ENCODE measurements at places on chromosomes 16 and 17. TPM values are rescaled to one million over a fixed set of nuclear protein-coding genes. Genes with fewer than 3 reads are reported as not detected.

The VAT1L gene
- 20.6 TPM for total RNA-seq

The TNRC6A gene
- 34.8 TPM for total RNA-seq

The SLC47A2 gene
- total RNA-seq: not detected

The CTRL gene
- 0.81 TPM for total RNA-seq

The NTN3 gene
- total RNA-seq: 0.19 TPM

The FAM20A gene
- 4.6 TPM for total RNA-seq

The KIF1C gene
- total RNA-seq: 708 TPM

The ANKRD40CL gene
- not detected for total RNA-seq

The PRR11 gene
- total RNA-seq: 1.5 TPM

The SERPINF2 gene
- total RNA-seq: 0.73 TPM

The SPAG5 gene
- 1.6 TPM for total RNA-seq

The CIITA gene
- total RNA-seq: 11.0 TPM

The HSD3B7 gene
- total RNA-seq: 7.0 TPM

The APOBR gene
- 0.51 TPM for total RNA-seq

GRCh38 chr17:81517009-81517338 lies 4.4 kb upstream of the ACTG1 start:
- DNase-seq: peak; percentile 42

DNA sequence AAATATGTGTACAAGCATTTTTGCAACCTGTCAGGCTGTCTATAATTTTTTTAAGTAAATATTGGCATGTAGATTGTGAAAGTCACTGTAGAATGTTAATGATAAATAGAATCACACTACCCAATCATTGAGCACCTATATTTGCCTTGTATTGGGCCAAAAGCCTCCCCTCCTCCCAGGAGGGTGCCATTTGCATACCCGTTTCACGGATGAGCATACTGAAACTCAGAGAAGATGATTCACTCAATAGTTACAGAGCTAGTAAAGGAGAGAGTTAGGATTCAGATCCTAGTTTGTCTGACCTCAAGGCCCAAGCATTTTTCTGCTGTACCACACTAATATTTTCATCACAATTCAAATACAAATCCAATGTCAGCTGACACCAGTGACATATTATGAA lies 299.7 kb upstream of the CDH11 start:
- DNase-seq: no peak

DNA sequence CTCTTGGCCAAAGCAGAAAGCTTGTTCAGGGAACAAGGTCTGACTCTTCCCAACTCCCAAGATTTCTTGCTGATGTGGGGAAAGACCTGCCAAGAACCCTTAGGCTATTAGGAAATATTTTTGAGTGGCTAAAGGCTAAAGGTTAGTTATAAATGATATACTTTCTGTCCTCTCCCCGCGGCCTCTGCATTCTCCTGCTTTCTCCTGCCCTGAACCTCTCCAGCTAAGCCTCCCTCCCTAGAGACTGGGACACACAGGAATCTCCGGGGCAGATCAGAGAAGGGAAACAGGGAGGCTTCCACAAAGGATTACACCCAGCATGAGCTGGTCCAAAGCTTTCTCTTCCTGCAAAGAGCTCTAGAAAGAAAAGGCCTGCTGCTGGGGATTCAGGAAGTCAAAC lies 2.3 kb downstream of the SLC43A2 start:
- no peak for DNase-seq

GRCh38 chr17:69228018-69228417 lies 606 bp downstream of the ABCA10 start:
- DNase-seq: no peak

GRCh38 chr17:44922136-44922535 lies 6.8 kb upstream of the GFAP start:
- no peak for DNase-seq

DNA sequence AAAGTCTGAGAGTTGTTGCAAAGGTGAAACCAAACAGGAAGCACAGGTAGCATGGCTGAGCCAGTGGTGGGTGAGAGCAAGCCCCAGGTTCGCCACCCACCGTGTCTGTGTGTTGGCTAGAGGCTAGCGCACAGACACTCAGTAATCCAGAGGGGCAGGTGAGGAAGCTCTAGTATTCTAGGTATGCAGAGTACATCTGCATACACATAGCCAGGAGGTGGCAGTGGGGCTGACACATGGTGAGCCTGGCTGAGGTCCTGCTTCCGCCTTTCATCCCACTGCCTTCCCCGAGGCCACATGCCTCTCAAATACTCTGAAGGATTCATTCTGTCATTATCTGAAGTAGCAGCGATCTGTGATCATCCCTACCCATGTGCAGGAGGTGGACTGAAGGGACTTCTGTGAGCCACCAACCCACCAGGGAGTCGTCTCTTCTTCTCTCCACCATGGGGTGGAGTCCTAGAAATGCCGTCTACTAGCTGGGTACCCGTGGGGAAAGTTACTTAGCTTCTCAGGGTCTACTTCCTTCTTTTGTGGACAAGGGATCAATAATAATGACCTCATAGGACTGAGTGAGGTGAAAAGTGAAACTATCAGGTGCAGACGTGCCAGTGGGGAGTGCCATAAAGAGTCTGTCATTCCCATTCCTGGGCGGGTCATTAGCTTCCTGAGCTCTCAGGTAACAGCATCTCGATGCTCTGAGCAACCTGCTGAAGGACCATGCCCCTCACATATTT lies 36.0 kb upstream of the ICAM2 start:
- no peak for DNase-seq

GRCh38 chr17:57424777-57425188 lies 168.5 kb downstream of the MSI2 start:
- DNase-seq: no peak

DNA sequence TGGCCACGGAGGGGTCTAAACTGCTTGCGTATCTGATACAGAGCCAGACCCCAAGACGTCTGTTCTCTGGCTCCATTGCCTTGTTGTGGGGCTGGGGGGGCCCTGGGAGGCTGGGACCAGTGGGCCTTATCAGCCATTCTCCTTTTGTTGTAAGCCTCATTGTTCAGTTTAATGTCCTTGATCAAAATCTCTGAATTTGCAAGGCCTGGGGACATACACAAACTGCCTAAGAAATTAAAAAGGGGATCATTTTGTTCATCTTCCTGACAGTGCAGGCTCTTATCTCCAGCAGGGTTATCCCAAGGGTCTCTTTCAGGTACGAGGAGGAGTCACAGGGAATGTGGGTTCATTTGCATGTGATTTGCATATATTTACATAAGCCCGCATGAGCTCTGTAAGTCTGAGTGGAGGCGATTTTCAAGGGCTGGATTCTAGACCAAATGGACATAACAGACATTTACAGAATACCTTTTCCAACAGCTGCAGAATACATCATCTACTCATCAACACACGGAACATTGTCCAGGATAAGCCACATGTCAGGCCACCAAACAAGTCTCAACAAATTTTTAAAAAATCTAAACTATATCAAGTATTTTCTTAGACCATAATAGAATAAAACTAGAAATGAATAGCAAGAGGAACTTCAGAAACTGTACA lies 269.8 kb downstream of the RBFOX1 start:
- DNase-seq: no peak

DNA sequence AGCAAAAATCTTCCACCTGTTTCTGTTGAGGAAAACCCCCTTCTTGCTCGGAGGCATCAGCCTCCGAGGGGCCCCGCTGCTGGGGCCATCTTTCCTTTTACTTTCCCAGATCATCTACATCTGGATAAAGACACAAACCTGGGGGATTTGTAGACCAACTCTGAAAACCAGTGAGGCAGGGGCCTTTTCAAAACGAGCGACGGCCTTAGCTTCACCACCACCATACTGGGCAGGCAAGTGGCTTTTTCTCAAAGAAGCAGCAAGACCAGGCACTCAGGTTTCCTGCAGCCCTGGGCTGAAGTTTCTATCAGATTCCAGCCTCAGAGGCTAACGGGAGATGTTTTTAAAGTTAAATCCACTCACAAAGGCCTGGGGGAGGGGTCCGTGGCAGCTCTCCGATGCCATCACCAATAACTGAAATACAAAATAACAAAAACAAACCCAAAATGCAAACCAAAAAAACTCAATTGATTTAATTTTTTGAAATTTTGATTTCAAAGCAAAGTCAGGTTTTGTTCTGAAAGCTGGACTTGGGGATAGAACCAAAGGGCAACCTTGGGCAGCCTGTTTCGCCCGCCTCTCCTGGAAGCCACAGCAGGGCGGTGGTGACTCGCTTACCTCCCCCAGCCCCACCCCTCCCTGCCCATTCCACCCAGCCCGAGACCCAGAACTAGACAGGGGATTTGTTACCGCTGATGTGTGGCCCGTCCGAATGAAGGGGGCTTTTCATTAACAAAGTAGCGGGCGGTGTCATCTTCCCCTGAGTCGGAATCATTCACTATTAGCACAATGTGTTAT lies 55.8 kb downstream of the SALL1 start:
- no peak for DNase-seq

GRCh38 chr16:72202014-72202413 lies 30.1 kb upstream of the PMFBP1 start:
- DNase-seq: no peak

GRCh38 chr17:15038656-15039055 lies 226.5 kb downstream of the PMP22 start:
- DNase-seq: no peak

DNA sequence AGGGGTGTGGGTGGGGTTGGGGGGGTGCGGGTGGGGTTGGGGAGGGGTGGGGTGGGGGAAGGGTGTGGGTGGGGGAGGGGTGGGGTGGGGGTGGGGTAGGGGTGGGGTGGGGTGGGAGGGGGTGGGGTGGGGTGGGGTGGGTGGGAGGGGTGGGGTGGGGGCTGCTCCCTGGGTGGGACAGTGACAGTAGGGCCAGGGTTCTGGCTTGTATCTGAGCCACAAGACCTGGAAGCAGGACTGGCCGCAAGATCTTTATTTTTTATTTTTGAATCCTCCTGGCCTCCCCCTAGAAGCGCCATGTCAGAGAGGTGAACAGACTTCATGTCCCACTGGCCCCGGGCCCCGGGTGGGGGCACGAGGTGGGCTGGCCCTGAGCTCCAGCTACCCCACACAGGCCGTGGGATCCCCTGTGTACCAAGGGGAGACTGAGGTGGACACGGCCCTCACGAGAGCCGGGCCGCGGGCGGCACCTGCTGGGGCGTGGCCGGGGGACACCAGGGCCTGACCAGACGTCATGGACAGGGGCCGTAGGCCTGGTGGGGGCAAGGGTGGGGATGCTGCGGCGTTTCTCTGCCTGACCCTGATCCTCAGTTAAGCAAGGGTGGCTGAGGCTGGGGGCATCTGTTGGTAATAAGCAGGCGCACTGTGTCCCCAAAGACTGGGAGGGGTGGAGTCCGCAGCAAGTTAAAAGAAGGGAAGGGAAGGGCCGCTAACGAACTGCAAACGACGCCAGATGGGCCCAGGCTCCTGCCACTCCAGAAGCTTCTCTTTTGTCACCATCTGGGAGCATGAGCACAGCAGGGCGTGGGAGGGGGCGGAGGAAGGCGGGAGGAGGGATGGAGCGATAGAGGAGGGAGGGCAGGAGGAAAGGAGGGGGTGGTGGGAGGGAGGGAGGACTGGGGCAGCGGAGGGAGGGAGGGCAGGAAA lies 22.3 kb upstream of the PABPN1L start:
- DNase-seq: peak; percentile 85

- peak; percentile 87 for DNase-seq
These were observed 68.2 kb downstream of the MYO18A start for GRCh38 chr17:29111816-29112499.

- DNase-seq: no peak
These were observed 168.0 kb downstream of the RPTOR start for GRCh38 chr17:80712606-80713005.

- no peak for DNase-seq
These were observed 725 bp upstream of the CACNA1H start for GRCh38 chr16:1152123-1152638.

GRCh38 chr16:66534376-66534799 lies 15.5 kb downstream of the TK2 start:
- DNase-seq: no peak

DNA sequence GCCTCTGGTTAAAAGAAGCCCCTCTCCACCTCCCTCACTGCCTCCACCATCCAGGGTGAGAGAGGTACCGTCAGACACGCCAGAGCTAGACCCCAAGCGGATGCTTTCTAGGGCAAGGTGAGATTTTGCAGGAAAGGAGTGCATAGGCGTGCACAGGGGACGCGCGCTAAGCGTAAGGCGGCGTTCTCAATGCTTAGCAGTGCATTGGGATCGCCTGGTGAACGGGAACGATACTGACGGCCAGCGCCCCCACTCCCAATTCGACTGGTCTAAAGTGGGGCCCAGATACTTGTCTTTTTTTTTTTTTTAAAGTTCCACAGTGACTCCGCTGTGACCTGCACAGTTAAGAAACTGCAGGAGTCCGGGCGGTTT lies 57.9 kb upstream of the CREBBP start:
- no peak for DNase-seq

DNA sequence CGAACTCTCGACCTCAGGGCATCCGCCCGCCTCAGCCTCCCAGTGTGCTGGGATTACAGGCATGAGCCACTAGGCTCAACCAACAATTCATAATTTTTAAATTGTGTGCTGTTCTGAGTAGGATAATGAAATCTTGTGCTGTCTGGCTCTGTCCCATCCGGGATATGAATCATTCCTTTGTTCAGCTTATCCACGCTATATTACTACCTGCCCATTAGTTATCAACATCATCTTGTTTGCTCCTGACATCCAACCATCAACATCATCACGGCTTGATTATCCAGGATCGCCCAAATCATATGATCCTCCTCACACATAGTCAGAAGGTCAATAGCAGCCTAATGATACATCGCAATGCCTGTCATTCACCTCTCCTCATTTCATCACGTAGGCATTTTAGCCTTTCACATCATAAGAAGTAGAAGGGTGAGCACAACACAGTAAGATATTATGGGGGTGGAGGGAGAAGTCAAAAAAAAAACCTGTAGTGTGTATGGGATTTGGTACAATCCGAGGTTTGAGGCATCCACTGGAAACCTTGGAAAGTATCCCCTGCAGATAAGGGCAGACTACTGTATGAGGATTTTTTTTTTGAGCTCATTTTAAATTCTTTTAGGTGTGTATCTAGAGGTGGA lies 77.0 kb upstream of the SIAH1 start:
- no peak for DNase-seq

- DNase-seq: no peak
These were observed 56.2 kb upstream of the CRISPLD2 start for GRCh38 chr16:84763629-84764028.

GRCh38 chr17:33494151-33494550 lies 201.1 kb upstream of the ASIC2 start:
- DNase-seq: no peak

GRCh38 chr16:88477631-88478519 lies 24.8 kb downstream of the ZFPM1 start:
- no peak for DNase-seq

DNA sequence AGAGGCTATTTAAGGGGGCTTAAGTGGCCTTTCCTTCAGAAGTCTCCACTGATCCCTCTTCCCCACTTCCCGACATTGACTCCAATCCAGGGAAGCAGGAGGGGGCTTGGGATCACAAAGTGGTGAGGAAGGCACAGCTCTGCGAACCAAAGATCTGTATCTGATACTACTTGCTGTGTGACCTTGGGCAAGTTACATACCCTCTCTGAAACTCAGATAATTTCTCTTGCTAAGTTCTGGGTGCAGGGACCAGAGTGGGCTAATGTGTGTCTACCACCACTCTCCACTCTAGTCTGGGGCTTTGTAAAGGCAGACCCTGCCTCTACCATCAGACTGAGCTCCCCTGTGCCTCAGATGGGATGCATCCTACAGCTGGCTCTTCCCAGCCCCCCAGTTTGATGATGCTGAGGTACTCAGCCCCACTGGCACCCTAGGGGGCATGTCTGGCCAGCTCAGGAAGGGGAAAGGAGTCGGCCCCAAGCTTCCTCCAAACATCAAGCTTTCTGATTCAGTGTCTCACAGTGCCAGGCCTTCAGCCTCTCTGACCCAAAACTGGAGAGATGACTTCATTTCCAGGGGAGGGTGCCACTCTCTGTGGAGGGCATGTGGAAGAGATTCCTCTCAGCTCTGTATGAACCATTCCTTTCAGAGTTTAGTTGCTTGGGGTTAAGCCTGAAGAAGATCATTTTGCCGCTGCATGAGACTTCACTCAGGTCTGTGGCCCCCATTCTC lies 10.9 kb downstream of the DLX4 start:
- DNase-seq: no peak

Measured in Right ventricle myocardium inferior (tissue), 1 donor.